ENCODE measurements at places on chromosomes 5 and 9.

DNA sequence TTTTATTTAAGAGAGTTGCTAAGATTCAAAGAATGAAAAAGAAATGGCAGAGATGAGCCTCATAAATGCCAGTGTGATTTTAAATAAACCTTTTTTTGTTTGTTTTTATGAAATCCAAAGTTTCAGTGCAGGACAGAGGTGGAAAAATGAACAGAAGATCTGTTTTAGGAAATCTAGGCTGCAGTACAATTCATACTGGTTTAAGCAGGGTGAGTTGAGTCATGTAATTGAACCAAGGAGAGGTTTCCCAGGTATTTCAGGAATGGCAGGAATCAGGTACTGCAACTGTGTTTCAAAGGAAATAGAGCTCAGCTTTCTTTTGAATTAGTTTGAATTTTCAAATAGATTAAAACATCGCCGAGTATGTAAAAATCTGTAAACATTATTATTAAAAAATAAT, 3.0 kb upstream of the ANKRD31 start:
- DNase-seq, result peak; percentile 84

GRCh38 chr5:66702426-66702825, 106.2 kb downstream of the MAST4 start:
- DNase-seq, result no peak

- DNase-seq, result peak; percentile 94
Observed at GRCh38 chr9:77456829-77457437, 191.2 kb downstream of the GNA14 start.

GRCh38 chr9:127053057-127053821, 69.2 kb downstream of the ANGPTL2 start:
- DNase-seq, result no peak

DNA sequence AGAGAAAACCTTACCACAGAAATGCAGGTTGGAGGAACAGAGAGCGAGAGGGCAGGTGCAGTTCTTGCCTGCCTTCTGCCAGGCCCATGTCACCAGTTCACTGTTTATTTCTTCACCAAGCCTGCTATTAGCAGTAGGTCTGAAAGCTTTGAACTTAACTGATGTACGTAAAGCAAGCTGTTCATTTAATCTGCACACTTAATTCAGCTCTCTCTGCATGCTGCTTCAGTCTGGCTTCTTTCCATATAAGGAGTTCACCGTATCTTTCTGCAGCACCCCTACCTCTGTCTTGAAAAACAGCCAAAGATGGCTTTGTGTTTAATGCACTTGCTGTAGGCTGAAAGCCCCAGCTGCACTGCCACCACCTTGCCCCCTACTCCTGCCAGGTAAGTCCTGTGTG, 205.1 kb downstream of the RAB3C start:
- DNase-seq, result no peak

GRCh38 chr5:73892806-73893205, 266.8 kb downstream of the ARHGEF28 start:
- peak; percentile 68 for DNase-seq

GRCh38 chr5:35129276-35129675, 81.5 kb upstream of the AGXT2 start:
- DNase-seq, result no peak

DNA sequence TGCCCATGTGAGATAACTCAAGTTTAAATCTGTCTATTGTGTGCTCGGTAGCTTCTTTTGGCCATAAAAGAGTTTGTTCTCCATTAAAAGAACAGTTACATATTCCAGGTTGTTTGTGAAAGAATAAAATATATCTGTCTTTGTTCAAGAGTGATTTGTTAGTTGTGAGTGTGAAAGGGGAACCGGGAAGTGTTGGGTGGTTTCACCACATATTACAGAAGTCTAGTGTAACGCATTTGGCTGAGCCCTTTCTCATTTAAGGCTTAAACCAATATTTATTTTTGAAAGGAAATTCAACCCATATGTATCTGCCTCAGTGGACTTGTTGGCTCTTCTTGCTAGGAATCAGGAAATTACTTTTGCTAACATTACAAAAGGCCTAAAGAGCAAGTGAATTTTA, 54.1 kb upstream of the DMRTA1 start:
- DNase-seq, result no peak

DNA sequence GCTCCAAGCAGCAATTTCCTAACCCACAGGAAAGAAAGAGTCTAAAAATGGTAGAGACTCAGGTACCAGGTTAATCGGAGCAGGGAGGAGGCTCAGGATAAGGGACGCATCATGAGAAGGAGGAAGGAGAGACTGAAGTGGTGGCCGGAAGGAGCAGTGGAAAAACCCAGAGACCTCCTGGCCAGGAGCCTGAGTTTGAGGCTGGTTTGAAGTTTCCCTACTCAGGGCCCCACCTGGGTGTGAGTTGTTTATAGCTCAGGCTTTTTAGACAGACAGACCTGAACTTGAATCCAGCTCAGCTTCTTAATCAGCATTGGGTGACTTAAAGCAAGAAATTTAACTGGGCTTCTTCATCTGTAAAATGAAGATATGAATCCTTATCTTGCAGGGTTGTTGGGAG, 11.9 kb upstream of the AQP7 start:
- DNase-seq, result no peak

GRCh38 chr5:143356855-143357583, 46.5 kb downstream of the NR3C1 start:
- DNase-seq, result no peak

GRCh38 chr9:137147793-137148160, 8.8 kb downstream of the GRIN1 start:
- no peak for DNase-seq

All from epithelial cell of esophagus (primary cell).